IPS DF 19.7 (cell line): ENCODE measurements at places on chromosomes 5 and 9.

DNA sequence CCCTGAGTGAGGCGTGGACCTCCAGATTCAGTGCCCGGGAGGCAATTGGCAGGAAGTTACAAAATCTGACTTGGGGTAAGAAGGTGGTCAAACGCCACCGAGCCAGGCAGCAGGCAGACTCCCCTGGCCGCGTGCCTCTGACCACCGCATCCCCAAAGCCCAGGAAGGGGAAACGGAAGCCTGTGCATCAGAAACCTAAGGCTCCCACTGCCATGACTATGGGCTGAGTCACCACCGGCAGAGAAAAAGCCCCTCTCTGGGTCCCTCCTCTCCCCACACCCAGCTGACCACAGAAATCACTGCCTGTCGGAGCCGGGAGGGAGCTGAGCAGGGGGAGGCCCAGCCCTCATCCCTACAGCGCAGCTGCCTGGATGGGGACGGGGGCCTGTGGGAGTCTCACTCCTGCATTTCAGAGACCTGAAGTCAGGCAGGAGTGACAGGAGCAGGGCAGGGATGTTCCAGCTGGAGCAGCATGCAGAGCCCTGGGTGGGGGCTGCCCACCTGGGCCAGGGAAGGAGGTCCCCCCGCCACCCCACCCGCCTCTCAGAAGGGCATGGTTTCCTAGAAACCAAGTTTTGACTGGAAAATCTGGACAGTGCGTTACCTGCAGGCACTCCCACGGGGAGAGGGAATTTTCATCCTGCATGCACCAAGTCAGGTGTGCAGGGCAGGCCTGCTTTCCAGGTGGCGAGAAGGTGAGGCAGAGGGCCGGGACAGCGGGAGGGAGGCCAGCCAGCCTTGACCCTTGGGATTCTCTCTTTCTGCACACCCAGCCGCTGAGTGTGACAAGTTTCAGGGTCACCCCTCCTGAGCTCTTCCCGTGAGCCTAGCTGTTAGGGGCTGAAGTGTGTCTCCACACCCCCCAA, 68.2 kb downstream of the LRSAM1 start:
- no peak for DNase-seq

- DNase-seq = no peak
These were observed 38.6 kb downstream of the RANBP6 start for GRCh38 chr9:5976674-5977397.

DNA sequence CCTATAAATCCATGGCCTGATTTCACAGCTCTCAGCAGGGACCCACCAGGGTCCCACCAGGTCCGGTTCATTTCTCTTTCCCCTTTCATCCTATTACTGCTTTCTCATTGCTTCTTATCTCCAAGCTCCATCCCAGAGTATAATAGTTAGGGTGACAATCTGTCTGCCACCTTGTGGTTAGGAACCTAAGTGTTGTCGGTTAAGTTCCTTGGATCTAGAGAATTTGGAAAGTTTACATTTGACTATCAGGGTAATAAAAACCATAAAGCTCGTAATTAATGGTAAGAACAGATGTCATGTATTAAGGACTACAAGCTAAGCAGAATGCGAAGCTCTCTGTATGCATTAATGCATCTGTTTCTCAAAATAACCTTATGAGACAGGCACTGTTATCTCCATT, 259.1 kb downstream of the SH3GL2 start:
- no peak for DNase-seq

- DNase-seq = no peak
These were observed 3.1 kb upstream of the FCHSD1 start for GRCh38 chr5:141654298-141654697.

DNA sequence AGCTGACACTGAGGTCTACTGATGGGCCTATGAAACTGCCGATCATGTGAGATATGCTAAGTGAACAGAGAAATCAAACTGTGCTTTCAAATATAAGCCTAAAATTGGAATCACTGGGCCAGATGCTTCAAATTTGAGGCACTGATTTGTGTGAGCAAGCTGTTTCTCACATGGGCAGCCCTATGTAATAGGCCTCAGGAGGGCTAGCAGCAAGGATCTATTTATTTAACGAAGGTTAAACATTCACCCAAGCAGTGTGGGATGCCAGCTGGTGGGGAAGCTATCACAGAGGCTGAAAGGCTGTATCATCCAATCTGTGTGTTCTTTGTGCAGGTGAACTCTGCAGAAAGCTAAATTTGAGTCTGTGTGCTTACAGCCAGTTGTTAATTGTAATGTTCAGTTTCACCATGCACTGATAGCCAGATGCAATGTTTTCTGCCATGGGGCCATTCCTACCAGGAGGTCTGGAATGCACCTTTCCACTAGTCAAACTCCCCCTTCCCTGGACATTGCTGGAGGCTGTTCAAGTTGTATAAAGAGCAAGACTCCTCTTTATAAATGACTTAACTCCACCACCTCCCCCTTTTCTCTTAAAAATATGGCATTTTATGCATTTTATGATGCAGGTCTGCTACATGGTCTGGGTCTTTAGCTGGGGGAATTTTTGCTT, 228.9 kb downstream of the SH3GL2 start:
- no peak for DNase-seq

DNA sequence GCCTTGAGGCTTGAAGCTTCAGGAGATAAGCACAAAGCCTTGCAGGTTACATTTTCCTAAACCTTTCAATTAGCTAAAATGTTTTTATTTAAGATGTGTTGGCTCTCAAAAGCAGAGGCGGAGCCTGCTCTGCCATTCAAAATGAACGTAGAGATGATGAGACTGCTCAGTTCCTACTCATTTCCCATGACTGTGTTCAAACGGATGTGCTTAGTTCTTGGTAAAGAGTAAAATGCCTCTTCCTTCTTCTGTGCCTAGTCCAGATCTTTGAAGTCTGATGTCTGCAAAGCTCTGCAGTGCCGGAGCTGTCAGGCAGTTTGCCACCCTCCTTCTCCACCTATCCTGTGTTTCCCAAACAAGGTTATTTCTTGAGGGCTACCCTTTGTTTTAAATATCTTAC, 46.3 kb upstream of the ADAMTSL1 start:
- DNase-seq = no peak

DNA sequence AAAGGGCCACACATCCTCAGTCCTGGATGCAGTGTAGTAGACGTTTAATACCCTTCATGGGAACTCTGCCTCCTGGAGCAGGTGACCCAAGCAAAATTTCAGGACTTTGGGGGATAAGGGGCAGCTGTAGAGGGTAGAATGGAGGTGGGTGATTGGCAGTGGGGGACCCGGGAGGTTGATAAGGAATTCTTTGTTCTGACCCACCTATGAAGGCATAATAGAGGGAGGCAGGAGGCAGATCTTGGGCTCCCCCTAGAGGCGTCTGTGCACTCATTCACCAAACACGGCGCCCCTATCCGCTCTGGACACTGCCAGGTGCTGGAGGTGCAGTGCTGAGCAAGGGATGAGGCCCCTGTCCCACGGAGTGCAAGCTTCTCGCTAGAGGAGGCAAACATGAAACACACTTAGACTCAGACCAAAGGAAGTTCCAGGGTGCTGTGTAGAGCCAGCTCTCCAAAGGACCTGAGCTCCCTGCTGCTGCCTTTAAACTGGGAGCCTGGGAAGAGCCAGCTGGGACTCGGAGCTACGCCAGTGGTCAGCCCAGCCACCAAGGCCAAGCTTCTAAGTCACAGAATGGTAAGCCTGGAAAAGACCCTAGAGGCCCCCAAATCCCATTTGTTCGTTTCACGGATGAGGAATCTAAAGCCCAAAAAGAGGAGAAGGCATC, 7.7 kb downstream of the IL17B start:
- peak; percentile 56 for DNase-seq

DNA sequence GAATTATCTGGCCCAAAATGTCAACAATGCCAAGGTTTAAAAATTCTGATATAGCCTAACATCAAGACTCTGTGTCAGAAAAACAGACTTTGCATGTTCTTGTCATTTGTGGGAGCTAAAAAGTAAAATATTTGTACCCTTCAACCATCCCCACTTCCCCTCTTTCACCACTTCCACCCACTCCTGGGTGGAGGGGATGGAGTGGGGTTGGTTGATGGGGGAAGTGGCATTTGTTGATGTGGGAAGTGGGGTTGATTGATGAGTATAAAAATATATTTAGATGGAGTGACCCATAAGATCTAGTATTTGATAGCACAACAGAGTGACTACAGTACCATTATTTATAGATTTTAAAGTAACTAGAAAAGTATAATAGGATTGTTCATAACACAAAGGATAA, 55.0 kb upstream of the C9orf72 start:
- no peak for DNase-seq
